ENCODE measurements at places on chromosomes 16 and 17.

GRCh38 chr16:27526180-27526579, 23.5 kb downstream of the GTF3C1 start:
- DNase-seq: no peak

DNA sequence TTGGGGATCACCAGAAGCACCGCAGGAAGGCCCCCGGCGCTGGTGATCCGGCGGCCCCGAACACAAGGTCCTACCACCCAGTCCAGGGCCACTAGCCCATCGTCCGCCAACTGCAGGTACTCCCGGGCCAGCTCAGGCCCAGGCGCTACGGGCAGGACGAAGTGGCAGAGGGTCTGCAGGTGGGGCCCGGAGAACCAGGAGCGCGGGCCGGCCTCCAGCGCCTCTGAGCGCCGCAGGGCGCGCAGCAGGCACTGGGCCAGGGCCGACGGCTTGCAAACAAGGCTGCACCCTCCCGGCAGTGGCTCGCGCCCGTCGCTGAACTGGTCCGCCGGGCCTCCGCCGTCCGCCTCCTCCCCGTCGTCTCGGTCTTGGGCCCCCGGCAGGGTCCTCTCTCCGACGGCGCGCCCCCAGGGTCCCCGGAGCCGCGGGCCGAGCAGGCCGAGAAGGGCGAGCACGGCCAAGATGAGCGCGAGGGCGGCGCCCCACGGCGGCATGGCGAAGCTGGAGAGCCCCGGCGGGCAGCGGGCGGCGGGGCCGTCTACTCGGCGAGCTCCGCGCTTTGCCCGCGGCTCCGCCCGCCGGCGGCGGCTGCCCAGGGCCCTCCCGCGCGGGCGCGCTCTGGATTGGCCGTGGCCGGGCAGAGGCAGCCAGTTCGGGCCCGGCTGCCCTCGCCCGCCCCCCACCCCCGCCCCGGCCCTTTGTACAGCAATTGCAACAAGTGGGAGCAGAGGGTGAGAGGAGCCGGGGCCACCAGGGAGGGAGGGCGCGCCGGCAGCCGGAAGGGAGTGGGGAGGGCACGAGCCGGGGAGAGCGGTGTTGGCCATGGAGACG, at the start of gene ABHD15:
ABHD15 (minus strand) TSS at position 565 of the 831 bp plus-strand sequence; CDS start at position 494, 71 bp downstream.
- DNase-seq: peak; percentile 63

DNA sequence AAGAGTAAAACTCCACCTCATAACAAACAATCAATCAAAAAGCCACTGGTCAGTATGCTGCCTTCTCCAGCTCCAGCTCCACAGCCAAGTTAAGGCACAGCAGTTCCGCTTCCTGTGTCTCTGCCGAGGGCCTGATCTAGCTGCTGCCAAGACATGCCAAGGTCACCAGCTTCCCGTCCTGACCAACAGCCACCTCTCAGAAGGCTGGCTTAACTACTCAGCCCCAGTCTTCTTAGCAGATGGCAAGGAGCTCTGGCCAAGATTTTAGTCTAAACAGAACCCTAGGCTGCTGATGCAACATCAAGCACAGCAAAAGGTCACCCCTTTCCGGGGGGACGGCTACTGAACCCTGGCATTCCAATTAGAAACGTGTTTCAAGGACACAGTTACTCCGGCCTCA, 17.7 kb upstream of the MNT start:
- DNase-seq: no peak

DNA sequence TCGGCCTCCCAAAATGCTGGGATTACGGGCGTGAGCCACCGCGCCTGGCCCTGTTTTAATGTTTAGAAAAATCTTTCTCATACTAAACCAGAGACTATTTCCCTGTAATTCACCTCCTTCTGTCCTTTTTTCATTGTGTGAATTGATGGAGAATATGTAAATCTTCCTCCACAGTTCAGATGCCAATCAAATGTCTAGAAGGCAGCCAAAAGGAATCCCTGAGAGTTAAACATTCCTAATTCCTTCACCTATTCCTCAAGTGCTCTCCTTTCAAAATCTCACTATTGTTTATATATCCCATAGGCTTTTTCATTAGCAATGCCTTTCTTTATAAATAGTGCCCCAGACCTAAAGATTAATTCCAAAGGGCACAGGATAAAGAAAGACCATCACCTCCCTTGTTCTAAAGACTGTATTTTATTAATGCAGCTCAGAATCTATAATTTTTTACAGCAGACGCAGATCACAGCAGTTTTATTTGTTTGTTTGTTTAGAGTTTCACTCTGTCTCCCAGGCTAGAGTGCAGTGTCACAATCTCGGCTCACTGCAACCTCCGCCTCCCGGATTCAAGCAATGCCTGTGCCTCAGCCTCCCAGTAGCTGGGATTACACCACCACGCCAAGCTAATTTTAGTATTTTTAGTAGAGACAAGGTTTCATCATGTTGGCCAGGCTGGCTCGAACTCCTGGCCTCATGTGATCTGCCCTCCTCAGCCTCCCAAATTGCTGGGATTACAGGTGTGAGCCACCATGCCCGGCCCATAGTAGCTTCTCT, 30.5 kb downstream of the COPZ2 start:
- no peak for DNase-seq

DNA sequence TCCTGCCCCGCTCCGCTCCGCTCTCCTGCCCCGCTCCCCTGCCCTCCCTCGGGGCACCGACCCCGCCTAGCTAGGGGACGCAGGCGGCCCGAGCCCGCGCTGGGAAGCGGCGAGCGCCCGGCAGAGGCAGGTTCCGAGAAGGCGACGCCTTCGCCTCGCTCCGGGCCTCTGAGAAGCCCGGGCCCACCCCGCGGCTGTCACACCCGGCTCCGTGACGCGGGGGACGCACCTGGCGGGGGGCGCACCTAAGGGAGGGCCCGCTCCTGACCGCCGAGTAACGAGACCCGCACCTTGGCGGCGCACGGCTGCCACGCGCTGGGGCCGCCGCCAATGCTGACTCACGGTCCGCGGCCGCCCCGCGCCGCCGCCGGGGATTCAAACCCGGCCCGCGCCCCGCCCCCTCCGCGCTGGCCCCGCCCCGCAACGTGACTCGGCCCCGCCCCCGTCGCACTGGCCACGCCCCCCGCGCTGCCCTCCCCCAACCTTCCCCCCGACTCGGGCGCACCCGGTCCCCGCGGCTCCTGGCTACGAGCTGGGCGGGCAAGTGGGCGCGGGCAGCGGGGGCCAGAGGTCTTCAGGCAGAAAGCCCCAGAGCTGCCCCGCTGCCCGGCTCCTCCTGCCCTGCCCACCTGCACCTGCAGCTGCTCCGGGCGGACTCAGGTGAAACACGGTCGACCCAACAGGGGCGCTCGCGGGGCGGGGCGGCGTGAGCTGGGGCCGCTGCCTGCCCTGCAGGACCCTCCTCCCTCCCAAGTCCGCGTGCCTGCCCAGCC, 27.8 kb downstream of the GNPTG start:
- peak; percentile 88 for DNase-seq

GRCh38 chr17:49031965-49032928, 35.1 kb downstream of the IGF2BP1 start:
- DNase-seq: peak; percentile 67

- no peak for DNase-seq
Measured at GRCh38 chr17:5553479-5553878, 30.8 kb downstream of the NLRP1 start.

DNA sequence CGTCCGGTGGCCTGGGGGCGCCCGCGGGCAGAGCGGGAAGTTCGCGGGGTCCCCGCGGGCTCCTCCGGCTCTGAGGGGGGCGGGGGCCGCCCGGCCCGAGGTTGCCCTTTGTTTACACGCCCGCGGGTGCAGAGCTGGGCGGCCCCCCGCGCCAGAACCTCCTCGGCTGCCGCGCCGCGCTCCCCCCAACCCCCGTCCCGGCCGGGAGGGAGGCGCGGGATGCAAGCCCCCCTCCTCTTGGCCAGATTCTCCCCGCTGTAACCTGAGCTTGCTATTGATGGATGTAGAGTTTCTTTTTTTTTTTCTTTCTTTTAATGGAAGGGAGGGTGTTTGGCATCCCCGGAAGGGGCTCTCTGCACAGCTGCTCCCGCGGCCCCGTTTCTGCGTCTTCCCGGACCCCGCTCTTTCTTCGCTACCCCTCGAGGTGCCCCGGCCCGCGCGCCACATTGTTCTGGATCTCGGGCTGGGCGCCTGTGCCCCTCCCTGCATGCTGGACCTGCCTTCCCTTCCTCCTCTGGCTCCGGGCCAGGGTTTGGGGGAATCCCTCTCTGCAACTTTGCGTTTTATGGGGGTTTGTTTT, 646 bp downstream of the CBX2 start:
- DNase-seq: no peak

DNA sequence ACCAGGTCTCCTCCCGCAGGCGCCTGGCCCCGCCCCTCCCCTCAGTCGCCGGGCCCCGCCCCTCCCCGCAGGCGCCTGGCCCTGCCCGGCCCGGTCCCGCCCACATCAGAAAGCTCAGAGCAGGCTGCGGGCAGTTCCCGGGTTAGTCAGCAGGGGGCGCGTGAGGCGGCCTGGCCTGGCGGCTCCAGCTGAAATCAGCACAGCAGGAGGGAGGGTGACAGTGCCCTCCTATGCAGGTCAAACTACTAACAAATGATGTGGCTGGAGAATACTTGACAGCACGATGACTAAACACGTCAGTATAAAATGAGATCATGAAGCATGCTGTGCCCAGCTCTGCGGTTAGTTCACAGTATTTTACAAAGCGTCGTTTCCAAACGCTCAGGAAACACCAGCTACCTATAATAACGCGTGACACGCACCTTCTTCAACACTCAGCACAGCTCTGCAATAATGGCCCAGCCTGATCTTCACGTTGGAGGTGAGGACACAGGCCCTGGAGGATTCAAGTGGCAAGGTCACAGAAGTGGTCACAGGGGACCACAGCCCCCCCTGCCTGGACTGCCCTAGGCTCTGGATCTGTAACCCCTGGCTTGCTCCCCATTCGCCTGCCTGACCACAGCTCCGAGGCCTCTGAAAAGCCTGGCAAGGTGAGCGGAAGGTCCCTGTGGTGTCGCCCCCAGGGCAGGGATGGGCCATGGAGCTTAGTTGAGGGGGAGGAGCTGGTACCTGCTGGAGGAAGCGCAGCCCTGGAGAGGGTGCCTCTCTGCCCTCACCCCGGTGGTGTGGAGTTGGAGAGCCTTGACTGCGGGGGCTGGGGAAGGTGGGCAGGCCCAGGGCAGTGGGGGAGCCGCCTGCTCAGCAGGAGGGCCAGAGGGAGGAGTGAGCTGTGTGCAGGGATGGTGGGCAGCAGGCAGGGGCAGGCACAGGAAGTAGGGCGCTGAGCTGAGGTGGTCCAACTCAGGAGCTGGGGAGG, 81.2 kb downstream of the KCNJ12 start:
- DNase-seq: peak; percentile 87

GRCh38 chr17:62611292-62611691, 16.2 kb upstream of the MRC2 start:
- no peak for DNase-seq

- no peak for DNase-seq
Measured at GRCh38 chr17:39950871-39951348, 11.9 kb upstream of the GSDMA start.

- DNase-seq: no peak
Measured at GRCh38 chr17:80872501-80873306, 118.9 kb upstream of the CHMP6 start.

DNA sequence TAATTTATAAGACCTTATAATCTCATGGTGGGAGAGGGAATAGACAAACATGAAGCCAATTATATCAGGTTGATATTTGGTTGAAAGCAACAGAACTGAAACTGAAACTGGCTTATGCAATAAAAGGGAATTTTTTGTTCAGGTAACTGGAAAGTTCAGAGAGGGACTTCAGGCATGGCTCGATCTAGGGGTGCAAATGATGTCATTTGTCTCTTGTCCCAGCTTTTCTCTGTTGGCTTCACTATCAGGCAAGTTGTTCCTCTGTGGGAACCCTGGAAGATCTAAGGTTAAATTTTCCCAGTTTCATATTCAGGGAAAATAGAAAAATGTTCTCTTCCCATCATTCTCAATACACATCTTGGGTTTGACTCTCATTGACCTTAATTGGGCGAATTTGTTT, 59.8 kb downstream of the OTOA start:
- DNase-seq: no peak

DNA sequence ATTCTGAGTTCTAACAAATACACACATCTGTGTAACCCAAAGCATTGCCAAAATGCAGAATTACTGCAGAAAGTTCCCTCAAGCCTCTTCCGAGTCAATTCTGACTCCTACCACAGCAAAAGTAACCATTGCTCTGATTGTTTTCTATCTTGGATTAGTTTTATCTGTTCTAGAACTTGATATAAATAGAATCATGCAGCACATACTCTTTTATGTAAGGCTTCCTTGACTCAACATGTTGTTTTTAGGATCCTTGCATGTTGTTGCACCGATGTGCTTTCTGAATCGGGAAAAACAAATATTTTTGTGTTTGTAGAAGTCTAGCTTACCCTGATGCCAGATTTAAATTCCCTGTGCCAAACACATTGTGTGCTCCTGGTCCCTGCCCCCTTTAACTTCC, 140.4 kb downstream of the CDH13 start:
- DNase-seq: no peak

DNA sequence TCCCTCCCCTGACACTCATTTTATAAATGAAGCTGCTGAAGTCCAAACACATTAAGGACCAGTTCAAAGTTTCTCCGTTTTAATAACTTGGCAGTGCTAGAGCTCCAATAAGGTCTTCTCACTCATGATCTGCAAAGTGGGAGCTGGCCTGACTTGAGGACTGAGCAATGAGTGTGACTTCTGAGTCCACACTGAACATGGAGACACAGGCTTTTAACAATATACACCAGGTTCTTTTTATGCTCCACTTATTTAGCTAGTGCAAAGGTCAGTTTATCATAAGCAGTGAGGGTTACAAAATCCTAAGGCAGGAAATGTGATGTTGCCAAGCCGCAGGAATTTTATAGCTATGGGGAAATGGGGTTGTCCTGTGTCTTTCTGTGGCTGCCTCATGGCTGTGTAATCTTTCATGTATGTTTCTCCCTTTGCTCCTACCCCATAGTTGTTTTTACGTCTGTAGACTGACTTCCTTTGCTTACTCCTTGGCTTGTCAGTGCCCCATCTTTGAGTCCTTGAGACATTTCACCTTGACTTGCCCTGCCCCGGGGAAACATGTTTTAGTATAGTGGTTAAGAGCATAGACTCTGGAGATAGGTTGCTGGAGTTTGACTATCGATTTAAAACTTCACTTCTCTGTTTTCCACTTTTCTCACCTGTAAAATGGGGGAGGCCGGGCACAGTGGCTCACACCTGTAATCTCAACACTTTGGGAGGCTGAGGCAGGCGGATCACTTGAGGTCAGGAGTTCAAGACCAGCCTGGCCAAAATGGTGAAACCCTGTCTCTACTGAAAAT, 12.2 kb upstream of the MMD start:
- DNase-seq: no peak

GRCh38 chr16:27385398-27385797, 16.6 kb upstream of the IL21R start:
- no peak for DNase-seq

- DNase-seq: no peak
Measured at GRCh38 chr16:51797669-51798259, 646.7 kb upstream of the SALL1 start.

GRCh38 chr17:66799849-66800537, 34.9 kb upstream of the CACNG5 start:
- DNase-seq: no peak

GRCh38 chr17:31654936-31655335, 204.1 kb downstream of the COPRS start:
- DNase-seq: no peak

DNA sequence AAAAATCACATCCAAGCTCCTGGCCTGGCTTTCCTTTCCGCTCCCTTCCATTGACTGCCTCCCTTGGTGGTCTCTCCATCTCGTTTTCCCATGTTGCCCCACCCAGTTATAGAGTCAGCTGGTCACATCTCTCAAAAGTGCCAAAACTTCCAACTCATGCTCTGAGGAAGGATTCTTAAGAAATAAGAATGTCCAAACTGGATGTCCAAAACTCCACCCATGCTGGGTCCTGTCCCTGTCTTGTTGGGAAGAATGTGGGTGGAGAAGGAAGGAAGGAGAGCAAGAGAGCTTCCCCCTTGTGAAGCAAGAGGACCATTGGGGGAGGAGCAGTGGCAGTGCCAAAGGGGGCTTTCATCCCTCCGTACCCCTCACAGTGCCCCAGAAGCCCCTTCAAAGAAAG, 44.6 kb upstream of the MAP3K14 start:
- DNase-seq: no peak
